T-helper 2 cell (primary cell): ENCODE measurements at places on chromosomes 7 and 10.

- DNase-seq = no peak
These were observed 1194.7 kb downstream of the CNTNAP2 start for GRCh38 chr7:147311336-147311735.

DNA sequence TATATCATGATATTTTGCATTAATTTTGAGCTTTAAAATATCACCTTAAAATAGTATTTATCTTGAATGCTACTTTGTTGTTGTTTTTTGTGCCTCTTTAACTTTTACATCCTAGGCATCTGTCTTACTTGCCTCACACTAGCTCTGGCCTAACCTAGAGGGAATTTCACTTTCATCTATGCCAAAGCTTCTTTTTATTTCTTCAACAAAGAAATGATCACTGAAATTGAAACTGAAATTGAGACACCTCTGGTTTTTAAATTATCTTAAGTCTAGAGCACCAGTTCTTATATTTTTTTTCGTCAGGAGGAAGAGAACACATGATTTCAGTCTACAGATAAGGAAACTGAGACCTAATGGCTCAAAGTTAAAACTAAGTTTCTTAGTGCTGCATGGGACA lies 3.5 kb upstream of the SCIN start:
- peak; percentile 43 for DNase-seq

- DNase-seq = no peak
These were observed 52.2 kb downstream of the C10orf120 start for GRCh38 chr10:122647383-122647968.

- no peak for DNase-seq
These were observed 117.5 kb upstream of the HGF start for GRCh38 chr7:81887098-81888090.

GRCh38 chr10:5976512-5977470 lies 552 bp downstream of the IL15RA start:
- DNase-seq = no peak

DNA sequence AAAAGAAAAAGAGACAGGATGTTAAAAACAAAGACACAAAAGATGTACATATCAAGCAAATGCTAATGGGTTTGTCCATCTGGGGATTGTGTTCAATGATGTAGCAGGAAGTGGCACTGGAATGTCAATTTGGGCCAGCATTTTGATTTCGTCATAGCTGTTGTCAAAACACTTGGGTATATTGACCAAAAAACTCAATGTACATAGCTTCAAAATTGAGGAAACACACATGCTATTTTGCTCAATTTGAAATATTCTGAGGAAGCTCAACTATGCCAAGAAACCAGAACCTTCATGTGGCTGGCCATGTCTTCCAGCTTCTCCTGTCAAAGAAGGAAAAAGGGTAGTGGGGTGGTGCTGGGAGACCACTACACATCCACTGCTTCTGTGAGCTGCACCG lies 212.7 kb upstream of the GHITM start:
- no peak for DNase-seq

DNA sequence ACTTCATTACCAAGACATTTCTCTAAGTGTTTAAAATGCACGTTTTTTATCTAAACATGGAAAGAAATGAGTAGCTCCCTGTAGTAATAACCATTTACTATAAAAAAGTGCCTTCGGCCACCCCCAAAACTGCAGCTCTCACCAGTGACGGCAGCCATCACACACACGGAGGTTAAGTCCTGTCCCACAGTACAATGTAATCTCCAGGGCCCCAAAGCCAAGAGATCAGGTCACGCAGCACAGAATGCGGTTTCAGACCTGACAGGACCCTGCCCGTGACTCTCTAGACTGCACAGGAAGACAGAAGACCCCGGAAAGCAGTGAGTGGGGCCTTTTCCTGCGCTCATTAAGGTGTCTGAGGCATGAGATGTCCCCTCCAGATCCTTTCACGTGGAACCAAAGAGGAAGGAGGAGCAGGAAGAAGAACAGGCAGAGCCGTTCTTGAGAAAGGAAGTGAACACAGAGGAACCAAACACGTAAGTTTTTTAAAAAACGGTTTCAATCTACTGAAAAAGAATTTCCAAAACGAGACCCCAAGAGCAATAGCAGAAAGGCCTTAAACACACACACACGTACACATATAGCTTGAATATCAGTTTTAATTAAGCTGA lies 125.7 kb downstream of the ZMYND11 start:
- no peak for DNase-seq

DNA sequence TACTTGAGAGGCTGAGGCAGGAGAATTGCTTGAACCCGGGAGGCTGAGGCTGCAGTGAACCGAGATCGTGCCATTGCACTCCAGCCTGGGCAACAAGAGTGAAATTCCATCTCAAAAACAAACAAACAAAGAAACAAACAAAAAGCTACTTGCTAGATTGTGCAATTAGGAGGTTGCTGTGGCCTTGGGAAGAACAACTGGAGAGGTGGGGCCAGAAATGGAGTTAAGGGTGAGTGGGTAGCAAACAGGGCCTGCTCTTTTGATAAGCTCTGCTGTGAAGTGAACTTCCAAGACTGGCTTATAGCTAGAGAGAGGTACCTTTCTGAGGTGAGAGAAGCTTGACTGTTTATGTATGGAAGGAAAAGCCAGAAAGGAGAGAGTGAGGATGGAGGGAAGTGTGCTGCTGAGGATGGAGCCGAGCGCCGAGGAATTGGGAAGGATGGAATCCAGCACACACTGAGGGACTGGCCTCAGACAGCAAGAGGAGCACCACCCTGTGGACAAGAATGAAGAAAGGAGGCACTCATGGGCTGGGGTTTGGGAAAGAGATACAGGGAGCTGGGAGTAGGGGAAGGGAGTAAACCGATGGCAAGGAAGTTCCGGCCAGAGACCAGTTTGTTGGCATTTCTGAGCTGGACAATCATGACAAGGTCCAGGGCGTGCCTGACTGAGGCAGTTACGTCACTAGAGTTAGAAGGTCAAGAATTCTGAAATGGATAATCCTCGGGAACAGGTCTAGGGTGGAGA lies 7.0 kb upstream of the RPEL1 start:
- no peak for DNase-seq

GRCh38 chr7:87510411-87510875 lies 35.0 kb upstream of the ABCB4 start:
- no peak for DNase-seq

- no peak for DNase-seq
These were observed 674 bp upstream of the FRA10AC1 start for GRCh38 chr10:93703066-93703465.

DNA sequence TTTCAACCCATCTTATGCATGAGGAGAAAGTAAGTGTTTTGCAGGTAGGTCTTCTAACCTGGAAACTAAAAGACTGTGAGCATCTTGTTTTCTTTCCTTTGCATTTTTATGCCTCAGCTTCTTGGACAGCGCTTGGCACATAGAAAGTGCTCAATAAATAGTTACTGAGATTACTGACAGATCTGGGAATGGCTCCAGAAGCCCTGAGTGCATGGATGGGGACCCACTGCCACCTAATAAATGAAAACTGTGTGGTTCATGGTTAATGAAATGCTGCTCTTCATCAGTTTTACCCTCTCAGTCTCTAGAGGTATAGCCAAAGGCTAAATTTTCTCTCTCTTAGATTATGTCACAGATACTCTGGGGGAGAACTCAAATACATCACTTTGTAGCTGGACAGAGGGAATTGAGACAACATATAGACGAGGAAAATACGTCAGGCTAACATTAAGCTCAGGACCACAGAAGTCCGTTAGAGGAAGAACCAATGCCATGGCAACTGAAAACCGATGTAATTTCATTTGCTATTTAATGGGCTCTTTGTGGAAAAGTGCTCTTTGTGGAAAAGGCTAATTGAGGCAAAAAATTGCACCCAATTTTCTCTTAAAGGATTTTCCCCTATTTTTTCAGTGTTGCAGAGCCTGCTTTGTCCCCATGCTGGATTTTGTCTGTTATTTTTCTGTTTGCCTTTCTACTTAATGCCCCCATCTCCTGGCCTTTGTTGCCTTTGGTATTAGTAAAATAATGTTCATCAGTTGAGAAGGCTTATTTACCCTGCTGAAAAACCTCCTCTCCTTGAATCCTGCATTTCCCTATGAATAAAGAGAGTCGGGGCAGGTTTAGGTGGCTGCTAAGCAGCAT lies 17.8 kb downstream of the ASB4 start:
- DNase-seq = no peak

GRCh38 chr10:24912215-24912614 lies 40.2 kb downstream of the PRTFDC1 start:
- no peak for DNase-seq

- DNase-seq = no peak
These were observed 90.7 kb upstream of the C1QL3 start for GRCh38 chr10:16612115-16612980.

- peak; percentile 46 for DNase-seq
These were observed 1.6 kb downstream of the FAM24A start for GRCh38 chr10:122911889-122912484.

DNA sequence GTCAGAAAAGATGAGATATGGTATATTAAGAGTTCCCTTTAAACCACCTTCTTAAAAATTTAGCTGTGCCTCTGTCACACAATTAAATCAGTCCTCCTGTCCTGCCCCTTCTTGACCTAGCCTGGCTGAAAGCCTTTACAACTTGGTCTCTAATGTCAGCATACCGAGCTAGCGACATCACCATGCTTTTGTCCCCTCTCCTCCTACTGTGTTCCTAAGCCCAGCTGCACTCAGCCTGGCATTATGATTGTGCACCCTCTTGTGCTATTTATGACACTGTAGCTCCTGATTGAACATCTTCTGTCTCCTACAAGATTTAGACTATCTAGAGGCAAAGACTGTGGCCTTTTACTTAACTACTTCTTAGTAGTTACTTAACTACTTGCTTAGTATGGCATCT lies 29.2 kb downstream of the TDRD1 start:
- no peak for DNase-seq
